Glutamatergic neuron (in vitro differentiated cells): ENCODE measurements at places on chromosomes 12 and 14.
A peak's percentile ranks its signal among the peaks of the same experiment; 100 is the strongest.

- DNase-seq: no peak
Measured at GRCh38 chr14:98962118-98962517, 309.9 kb downstream of the BCL11B start.

GRCh38 chr12:79983492-79983891 is 48.6 kb upstream of the PPP1R12A start:
- no peak for DNase-seq

DNA sequence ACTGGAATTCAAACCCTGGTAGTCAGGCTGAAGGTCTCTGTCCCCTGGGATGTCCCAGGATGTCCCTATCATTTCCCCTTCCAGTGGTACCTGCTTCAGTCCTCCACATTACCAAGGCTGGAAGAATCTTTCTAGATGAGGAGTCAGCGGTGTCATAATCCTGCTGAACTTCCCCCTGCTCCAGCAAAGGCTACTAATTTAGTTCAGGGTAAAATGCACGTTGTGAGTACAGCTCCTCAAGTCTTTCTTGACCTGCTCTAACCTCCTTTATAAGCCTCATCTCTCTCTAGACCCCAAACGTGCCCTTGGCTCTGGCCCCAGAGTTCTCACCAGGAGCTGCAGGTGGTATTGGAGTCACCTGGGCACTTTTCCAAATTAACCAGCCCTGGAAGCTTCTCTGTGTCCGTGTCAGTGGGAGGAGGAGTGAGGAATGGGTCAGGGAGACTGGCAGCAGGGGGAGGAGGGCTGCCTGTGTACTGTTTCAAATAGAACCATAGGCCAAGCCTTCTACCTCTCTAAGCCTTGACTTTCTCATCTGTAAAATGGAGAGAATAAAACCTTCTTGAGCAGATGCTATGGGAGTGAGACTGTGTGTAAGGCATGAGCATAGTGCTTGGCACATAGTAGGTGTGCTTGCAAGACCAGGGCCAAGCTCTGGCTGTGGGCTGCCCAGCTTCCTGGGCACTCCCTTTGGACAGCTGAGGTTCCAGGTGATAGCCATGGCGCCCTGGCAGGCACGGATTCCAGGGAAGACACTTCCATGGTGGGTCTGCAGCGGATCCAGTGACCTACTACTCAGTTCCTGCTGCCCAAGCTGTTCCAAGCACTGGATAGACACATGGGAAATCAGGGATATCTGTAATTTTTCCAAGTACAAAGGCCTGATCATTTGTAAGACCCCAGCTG is 24.5 kb downstream of the ASB2 start:
- no peak for DNase-seq

- DNase-seq: no peak
Measured at GRCh38 chr12:27335364-27336281, 3.0 kb downstream of the BMAL2 start.

DNA sequence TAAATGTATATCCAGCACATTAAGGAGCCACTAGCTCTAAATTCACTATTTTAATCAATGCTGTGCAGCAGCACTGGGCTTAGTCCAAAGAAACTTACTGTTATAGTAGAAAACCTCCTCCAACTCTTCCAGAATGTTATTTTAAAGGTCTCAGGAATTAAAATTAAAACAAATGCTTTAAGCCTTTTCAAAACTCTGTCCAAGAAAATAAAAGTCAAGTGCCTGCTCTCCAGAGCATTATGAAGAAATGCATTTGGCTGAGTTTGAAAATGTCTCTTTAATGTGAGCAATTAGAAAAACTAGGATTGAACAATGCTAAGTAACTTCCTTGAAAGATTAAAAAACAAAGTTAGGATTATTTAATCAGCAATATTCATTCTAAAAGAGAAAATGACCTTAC is 322.4 kb upstream of the DCN start:
- no peak for DNase-seq

DNA sequence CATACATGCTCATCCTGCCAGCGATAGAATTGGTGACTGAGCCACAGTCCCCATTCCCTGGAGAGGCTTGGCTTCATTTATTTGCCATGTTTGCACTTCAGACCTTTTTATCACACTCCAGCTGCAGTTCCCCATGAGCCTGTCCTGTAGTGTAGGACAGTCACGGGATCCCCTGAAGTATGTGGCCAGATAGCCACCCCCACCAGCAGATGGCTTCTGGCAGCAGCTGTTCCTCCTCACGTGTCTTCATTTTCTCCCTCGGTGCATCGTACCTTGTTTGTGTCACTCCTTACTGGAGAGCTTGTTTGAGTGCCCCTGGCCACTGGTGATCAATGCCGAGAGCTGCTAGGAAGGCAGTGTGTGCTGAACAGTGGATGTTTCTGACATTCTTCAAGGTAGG is 40.2 kb downstream of the UBE3B start:
- peak; percentile 67 for DNase-seq

GRCh38 chr12:67982164-67982563 is 7.1 kb upstream of the IFNG-AS1 start:
- no peak for DNase-seq

GRCh38 chr12:6946033-6946919 is 2.5 kb downstream of the C12orf57 start:
- peak; percentile 73 for DNase-seq

- no peak for DNase-seq
Measured at GRCh38 chr12:47214001-47214619, 134.4 kb upstream of the AMIGO2 start.

- DNase-seq: no peak
Measured at GRCh38 chr12:51199366-51199945, 18.4 kb downstream of the POU6F1 start.

DNA sequence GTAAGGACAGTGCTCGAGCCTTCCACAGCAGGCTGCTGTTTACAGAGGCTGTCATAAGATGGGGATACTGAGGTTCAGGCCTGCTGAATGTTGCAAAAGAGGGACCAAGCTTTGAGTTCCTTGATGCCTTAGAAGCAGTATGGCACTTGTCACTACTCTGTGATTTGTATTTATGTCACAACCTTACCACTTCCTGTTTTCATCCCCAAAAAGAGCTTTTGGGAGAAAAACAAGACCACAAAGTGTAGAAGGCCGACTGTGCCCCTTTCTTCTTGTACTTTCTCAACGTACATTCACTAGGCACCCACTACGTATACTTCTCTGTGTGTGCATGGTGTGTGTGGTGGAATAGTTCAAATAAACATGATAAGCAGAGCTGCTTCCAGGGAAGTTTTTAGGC is 90.1 kb downstream of the DRAM1 start:
- DNase-seq: no peak

- DNase-seq: no peak
Measured at GRCh38 chr14:94451826-94452225, 774 bp downstream of the SERPINA11 start.

DNA sequence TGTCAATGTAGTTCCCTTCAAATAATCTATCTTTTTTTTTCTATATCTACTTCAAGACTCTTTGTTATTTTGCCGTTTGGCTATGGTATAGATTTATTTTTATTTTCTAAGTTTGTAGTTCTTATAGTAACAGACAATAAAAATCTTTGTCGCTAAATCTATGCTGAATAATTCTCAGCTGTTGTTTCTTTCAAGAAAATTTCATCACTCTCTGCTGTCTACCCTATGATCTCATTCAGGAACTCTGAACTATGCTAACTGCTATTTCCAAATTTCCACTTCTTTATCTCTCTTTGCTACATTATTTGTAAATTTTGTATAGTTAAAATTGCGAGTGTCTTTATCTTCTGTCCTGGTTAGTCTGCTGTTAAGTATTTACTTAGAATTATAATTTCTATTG is 353.6 kb downstream of the LRFN5 start:
- no peak for DNase-seq

DNA sequence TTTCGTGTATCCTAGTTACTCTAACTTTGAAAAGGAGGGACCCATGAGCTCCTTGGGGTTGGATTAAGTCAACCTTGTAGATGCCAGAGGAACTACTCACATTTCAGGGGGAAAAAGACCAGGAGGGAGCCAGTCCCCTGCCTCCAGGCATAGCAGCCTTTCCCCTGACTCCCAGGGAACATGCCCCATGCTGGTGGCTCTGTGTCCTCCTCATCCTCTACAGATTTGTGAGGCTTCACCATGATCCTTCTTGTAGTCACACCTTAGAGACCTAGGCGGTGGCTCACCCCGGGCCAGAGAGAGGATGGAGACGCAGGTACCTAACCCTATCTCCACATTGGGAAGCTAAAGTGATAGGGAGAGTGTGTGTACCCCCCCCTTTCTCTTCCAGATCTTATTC is 16.0 kb upstream of the PPP1R1A start:
- no peak for DNase-seq

GRCh38 chr14:55425091-55425490 is 13.5 kb upstream of the ATG14 start:
- no peak for DNase-seq
